ENCODE measurements at places on chromosomes 2 and 18.

- DNase-seq, result no peak
Measured at GRCh38 chr18:14943967-14944636, 196.1 kb downstream of the ANKRD30B start.

- DNase-seq, result no peak
Measured at GRCh38 chr2:85852152-85852840, 36.5 kb downstream of the ST3GAL5 start.

DNA sequence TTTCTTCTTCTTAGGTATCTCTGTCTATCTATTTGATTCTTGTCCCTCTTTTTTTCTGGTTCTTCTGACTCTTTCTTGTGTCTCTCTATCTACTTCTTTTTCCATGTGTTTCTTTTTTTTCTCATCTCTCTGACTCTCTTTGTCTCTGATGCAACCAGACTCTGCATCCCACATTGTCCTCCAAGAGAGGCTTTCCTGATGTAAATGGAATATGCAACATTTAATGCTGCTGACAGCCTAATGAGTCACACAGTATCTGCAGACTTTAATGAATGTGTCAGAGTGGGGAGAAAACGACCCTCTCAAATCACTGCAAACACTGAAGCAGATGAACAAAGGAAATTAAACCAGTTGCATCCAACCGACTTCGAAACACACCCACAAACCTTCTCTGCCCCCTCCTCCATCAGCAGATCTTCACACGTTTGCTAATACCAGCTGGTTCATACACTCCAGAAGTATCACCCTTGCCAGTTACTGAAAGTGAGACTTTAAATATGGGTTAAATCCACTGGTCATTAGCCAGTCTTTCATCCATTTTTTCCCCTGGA, 351.5 kb downstream of the TXNL1 start:
- no peak for DNase-seq

DNA sequence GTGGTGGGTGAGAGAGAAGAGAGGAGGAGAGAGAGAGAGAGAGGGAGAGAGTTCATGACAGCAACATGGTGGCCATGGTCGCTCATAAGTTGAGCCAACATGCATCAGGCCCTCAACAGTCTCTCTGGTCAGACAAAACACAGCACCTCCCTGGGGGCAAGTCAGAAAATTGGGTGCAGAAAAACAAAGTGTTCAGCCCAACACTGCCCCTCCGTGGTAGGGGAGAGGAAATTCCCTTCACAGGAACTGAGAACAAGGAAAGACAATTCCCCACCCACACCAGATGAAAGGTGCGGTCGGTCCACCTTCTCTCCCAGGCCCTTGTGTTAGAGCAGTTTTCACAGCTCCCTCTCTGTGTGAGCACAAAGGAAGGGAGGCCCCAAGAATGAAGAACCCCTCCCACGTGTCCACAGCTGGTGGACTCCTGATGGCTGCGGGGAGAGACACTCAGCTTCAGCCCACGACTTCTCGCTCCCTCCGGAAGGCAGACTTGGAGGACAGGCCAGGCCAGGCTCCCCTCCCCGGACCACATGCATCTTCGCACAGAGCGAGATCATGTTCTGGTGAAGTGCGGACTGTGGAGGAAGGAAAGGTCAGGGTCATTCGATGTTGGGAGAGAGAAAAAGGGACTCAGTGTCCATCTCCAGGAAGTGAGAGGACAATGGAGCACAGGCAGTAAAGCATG, 181.7 kb downstream of the ANAPC1 start:
- peak; percentile 94 for DNase-seq

GRCh38 chr18:22428672-22429071, 11.0 kb upstream of the CTAGE1 start:
- DNase-seq, result no peak

GRCh38 chr18:55775972-55776371, 188.0 kb upstream of the TCF4 start:
- DNase-seq, result no peak

DNA sequence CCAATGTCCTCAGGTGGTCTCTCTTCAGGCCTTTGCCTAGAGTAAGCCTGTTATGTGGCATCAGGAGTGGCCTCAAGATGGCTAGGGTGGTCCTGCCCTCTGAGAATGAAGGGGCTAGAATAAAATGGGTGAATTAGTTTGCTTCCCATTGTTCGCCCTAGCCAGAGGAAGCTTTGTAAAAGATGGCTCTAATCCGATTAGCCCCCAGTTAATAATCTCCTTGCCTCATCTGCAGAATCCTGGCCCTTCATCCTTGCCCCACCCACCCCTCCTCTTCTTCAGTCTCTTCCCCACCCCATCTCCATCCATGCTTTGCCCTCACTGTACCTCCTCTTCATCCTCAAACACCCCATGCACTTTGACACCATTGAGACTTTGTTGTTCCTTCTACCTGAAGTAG, 57.4 kb upstream of the LGALSL start:
- no peak for DNase-seq

GRCh38 chr18:25134861-25135260, 217.1 kb downstream of the ZNF521 start:
- DNase-seq, result no peak

DNA sequence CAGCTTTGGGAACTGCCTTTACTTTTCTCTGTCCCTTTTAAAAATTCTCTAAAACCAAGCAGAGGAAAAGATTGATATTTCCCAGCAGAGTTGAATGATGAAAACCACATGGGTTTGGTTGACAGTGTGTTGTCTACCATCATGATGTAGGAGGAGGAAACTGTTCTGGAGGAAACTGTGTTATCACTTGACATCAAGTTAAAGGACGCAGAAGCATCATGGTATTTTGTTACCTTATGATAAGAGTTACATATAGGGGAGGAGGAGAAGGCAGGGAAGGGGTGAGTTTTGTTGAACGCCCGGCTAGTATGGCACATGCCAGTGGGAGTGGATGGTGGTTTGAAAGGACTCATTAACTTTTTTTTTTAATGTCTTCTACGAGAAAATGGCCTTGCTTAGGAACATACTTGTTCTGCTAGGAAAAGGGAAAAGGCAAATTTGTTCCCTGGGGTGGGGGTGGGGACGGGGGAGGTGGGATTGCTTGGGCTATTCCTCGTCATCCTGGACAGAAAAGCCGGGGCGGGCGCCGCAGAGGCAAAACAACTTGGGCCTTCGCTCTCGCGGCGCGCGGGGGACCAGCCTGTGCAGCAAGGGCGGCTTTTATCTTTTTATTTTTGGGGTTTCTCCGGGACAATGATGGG, 766 bp downstream of the TMEM17 start:
- no peak for DNase-seq

- DNase-seq, result no peak
Measured at GRCh38 chr2:235157746-235158482, 206.1 kb downstream of the SH3BP4 start.

DNA sequence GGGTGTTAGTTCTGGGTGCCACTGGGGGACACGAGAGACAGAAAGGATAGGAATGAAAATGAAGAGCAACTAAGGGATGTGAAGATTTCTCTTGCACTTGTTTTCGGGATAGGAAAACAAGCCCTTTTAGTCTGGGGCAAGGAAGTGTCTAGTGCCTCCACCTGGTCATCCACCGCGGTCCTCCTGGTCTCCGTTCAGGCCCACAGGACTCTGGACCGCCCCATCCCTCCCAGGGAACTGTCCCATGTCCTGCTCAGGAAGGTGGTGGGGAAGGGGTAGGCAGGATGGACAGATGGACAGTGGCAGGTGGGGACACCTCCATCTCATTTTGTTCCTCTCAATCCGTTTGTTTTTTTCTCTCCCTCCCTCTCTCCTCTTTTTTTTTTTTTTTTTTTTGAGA, 45.9 kb downstream of the AGAP1 start:
- DNase-seq, result no peak

GRCh38 chr18:26471027-26471426, 77.3 kb downstream of the KCTD1 start:
- DNase-seq, result no peak

GRCh38 chr2:62603154-62603712, 97.2 kb upstream of the TMEM17 start:
- DNase-seq, result no peak

- no peak for DNase-seq
Measured at GRCh38 chr2:74552914-74553811, 579 bp downstream of the LOXL3 start.

GRCh38 chr2:55108456-55109160, 58.4 kb upstream of the RTN4 start:
- DNase-seq, result no peak

DNA sequence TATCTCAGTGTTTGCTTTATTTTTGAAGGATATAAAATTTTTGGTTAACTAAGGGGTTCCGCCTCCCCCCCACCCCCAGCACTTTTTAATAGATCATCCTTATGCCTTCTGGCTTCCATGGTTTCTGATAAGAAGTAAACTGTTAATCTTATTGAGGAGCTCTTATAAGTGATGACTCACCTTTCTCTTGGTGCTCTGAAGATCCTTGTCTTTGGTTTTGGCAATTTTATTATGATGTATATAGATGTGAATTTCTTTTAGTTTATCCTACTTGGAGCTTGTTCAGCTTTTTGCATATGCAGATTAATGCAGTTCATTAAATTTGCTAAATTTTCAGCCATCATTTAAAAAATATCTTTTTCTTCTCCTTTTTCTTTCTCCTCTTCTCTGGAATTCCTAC, 91.7 kb upstream of the CTAGE1 start:
- DNase-seq, result no peak

DNA sequence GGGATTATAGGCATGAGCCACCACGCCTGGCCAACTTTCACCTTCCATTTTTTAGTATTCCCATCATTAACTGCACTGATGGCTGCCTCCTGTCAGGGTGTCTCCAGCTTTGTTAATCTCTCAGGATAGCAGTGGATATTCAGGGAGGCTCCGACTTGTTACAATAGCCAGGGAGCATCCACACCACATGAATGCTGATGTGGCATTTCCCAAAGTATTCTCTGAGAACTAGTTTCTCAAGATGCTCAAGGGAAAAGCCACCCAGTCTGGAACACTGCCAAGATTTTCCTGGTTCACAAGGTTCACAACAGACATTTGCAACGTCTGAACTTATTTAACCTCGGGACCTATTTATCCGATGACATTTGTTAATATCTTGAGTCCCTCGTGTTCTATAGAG, 33.8 kb downstream of the ZNF519 start:
- no peak for DNase-seq

GRCh38 chr2:102060792-102061191, 69.0 kb downstream of the IL1R2 start:
- DNase-seq, result no peak

- DNase-seq, result no peak
Measured at GRCh38 chr2:120958623-120959366, 223.1 kb downstream of the GLI2 start.

DNA sequence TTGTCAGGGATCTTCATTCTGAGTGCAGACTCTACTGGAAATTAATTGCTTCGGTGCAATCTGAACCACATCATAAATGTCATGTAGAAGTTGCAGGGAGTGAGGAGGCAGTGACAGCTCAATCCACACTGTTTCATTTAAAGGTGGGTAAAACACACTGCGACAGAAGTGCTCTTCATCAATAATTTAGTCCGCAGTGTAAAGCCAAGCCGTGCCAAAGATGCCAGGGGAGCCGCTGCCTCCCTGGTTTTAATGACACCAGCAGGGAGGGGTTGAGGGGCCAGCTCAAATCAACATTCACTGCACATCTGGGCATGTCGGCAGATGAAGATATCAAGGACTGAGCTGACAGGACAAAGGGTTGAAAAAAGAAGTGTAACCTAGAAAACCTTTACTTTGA, 305.7 kb upstream of the VRK2 start:
- no peak for DNase-seq

DNA sequence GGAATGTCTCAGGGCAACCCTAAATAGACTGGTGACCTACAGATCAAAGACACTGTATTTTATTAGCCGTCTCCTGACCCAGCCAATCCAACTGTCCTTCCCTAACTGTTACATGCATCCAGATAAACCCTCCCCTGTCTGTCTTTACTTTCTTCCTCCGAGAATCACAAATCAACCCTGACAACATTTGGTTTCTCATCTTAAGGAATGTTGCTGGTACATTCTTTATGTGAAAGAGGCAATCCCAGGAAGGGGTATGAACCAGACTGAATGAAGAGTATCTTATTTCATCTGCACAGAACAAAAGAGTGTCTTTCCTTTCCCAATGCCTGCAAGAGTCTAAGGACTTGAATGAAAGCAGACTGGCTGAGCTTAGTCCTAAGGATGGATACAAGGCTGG, 113.9 kb upstream of the LTBP1 start:
- DNase-seq, result peak; percentile 22

- no peak for DNase-seq
Measured at GRCh38 chr2:61318553-61318952, 152.3 kb downstream of the USP34 start.

- DNase-seq, result no peak
Measured at GRCh38 chr2:240358080-240358479, 77.4 kb upstream of the GPC1 start.

- DNase-seq, result no peak
Measured at GRCh38 chr18:30245766-30246455, 796.6 kb downstream of the DSC3 start.

DNA sequence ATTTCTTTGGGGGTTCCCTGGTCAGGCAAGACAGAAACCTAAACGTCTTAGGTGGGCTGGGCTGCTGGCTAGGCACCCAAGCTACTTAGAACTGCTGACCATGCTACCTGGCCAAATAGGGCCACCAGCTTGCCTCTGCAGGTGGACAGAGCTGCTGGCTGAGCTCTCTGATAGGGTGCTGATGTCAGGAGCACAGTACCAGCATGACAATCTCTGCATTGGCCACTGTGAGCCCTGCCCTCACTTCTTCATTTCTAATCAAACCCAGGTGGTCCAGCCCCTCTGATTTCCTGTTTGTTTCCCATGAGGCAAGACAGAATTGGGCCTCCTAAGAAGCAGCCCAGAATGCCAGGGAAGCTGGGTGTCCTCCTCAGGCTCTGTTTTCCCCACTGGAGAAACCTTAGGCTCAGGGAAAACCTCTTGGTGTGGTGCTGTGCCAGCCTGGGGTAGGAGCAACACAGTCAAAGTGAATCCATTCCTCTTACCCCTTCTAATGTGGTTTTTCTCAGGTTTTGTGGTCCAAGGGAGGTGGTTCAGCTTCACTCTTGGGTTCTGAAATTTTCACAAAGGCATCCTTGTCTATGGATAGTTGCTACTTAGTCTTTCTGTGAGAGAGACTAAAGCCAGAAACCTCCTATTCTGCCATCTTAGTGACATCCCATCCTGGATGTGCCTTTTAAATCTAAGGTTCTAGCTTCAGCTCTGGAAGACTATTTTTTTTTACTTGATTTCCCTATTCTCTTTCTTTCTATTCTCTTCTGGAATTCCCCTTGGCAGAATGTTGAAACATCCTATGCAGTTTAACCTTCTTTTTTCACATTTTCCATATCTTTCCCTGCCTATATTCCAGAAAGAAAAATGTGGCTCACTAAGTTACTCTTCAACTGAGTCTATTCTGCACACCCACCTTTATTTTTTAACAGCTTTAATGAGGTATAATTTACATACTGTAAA, 15.2 kb downstream of the SP100 start:
- DNase-seq, result no peak

- DNase-seq, result no peak
Measured at GRCh38 chr2:119434664-119435063, 3.0 kb downstream of the TMEM37 start.

GRCh38 chr18:33849731-33850130, 271.7 kb downstream of the ASXL3 start:
- no peak for DNase-seq

DNA sequence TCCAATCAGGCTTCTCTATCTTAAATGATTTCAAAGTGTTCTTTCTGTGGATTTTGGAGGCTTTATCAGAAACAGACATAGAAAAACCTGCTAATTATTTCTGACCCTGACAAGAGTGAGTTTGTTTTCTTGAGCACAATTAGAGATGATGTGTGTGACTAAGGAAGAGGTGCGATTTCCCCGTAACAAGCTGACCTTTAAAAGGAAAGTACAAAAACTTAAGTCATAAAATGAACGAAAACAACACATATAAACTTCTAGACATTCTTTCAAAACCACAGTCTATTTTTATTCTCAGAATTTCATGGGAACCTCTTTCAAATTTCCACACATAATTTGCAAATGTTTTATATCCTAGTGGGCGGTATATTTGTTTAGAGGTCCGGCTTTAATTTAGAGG, 604.8 kb downstream of the CPS1 start:
- no peak for DNase-seq
